ENCODE measurements at places on chromosomes 11 and 22. TPM values are rescaled to one million over a fixed set of nuclear protein-coding genes. Genes with fewer than 3 reads are reported as not detected.
A peak's percentile ranks its signal among the peaks of the same experiment; 100 is the strongest.

The CCDC87 gene
- 0.13 TPM for total RNA-seq

The GRIA4 gene
- not detected for total RNA-seq

The CASP12 gene
- 7.0 TPM for total RNA-seq

The SHISAL1 gene
- total RNA-seq = under 0.01 TPM

The MUC2 gene
- not detected for total RNA-seq

The C11orf21 gene
- not detected for total RNA-seq

The LRRC32 gene
- 20.9 TPM for total RNA-seq

The GLYATL1B gene
- total RNA-seq = not detected

The GATD1 gene
- total RNA-seq = 32.4 TPM

The NXPE2 gene
- total RNA-seq = not detected

The LRRC56 gene
- 0.26 TPM for total RNA-seq

The SGSM1 gene
- 4.1 TPM for total RNA-seq

The MOGAT2 gene
- total RNA-seq = not detected

The POTEH gene
- total RNA-seq = not detected

The EHF gene
- not detected for total RNA-seq

GRCh38 chr11:96969251-96969650, 579.4 kb downstream of the JRKL start:
- DNase-seq = no peak

DNA sequence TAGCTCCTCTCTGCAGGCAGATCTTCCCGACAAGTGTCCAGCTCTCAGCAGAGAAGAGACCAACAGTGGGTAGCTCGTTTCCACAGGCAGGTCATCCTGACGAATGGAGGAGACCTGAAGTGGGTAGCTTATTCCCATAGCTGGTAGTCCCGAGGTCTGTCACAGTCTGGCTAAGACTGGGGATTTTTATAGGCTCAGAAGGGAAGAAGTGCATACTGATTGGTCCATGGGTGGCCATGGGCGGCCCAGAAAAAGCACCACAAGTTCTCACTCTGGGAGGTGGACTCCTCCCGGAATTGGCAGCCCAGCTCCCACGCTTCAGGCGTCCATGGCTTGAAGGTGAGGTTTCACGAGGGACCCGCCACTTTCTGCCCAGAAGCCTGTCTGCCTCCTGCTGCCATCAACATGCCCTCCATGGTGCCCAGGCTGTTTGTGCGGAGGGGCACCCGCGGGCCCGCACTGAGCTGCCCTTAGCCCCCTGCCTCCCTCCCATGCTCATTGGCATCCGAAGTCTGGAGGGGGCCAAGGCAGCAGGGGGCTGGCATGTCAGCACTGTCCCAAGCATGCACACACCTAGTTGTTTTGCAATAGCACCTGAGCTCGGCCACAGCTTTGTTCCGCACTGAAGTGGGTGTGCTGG, 9.9 kb upstream of the MAP6 start:
- no peak for DNase-seq

- no peak for DNase-seq
Measured at GRCh38 chr11:74460481-74461154, 6.7 kb downstream of the KCNE3 start.

GRCh38 chr22:49163258-49163959, 664.3 kb downstream of the BRD1 start:
- DNase-seq = no peak

GRCh38 chr11:93025558-93026255, 56.3 kb downstream of the MTNR1B start:
- no peak for DNase-seq

DNA sequence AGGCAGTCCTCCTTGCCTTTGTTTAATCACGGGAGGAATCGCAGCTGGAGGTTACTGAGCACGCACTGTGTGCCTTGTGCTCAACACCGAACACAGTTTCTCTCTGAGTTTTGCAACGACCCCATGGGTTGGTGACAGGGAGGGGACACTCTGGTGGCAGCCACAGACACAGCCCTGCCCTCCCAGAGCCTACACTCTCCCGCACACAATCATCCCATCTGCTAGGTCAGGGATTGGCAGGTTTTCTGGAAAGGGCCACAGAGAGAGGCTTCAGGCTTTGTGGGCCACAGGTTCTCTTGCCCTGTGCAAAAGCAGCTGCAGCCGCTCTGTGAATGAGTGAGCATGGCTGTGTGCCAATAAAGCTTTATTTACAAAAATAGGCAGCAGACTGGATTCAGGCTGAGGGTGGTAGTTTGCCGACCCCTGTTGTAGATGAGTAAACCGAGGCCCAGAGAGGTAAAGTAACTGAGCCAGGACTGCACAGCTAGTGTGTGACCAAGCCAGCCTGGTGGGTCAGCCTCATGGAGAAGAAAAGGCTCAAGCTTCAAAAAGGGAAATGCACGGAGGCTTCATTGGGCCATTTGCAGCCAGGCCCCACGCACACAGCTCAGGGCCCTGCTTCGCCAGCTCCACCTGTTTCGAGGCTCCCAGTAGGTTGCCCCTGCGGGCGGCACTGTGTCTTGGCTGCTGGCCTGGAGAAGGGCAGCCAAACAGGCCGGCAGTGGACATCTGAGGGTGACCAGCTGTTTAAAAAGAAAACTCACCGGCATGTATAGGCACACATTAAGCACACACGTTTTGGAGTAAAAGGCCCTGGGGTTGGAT, 16.3 kb downstream of the LTO1 start:
- DNase-seq = no peak

- no peak for DNase-seq
Measured at GRCh38 chr11:108614086-108614485, 20.5 kb upstream of the EXPH5 start.

- DNase-seq = no peak
Measured at GRCh38 chr11:61442616-61443015, 12.7 kb downstream of the SDHAF2 start.

DNA sequence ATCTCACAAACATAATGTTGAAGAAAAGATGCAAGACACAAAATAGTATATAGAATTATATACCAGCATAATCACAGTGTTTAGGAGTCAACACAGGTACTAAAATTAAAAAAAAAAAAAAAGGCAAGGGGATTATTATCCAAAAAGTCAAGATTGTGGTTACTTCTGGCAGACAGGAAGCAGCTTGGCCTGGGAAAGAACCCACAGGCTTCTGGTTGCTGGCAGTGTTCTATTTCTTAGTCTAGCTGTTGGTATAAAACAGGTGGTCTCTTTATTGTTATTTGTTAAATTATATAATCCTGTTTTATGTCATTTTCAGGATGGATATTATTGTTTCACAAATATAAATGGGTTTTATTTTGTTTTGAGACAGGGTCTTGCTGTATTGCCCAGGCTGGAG, 54.0 kb downstream of the C11orf58 start:
- DNase-seq = peak; percentile 67

DNA sequence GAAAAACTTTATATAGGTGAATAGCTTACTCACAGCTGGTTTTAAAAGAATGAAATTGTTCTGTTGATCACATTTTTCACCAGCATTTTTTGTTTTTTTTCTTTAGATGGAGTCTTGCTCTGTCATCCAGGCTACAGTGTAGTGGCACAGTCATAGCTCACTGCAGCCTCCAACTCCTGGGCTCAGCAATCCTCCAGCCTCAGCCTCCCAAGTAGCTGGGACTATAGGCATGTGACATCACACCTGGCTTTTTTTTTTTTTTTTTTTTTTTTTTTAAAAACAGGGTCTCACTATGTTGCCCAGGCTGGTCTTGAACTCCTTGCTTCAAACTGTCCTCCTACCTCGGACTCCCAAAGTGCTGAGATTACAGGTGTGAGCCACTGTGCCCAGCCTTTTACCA, 3.6 kb downstream of the PACS1 start:
- no peak for DNase-seq

DNA sequence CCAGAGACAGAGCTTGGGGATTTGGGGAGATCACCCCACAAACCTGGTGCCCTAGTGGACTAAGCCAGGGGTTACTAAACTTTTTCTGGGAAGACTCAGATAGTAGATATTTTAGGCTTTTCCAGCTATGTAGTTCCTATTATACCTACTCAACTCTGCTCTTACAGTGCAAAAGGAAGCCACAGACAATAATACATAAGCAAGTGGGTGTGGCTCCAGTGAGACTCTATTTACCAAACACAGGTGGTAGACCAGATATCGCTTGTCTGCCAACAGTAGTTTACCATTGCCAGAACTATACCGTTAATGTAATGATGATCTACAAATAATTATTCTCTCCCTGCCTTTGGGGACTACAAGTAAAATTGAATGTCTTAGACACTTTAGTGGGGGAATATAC, 6.9 kb downstream of the LDHC start:
- DNase-seq = no peak

DNA sequence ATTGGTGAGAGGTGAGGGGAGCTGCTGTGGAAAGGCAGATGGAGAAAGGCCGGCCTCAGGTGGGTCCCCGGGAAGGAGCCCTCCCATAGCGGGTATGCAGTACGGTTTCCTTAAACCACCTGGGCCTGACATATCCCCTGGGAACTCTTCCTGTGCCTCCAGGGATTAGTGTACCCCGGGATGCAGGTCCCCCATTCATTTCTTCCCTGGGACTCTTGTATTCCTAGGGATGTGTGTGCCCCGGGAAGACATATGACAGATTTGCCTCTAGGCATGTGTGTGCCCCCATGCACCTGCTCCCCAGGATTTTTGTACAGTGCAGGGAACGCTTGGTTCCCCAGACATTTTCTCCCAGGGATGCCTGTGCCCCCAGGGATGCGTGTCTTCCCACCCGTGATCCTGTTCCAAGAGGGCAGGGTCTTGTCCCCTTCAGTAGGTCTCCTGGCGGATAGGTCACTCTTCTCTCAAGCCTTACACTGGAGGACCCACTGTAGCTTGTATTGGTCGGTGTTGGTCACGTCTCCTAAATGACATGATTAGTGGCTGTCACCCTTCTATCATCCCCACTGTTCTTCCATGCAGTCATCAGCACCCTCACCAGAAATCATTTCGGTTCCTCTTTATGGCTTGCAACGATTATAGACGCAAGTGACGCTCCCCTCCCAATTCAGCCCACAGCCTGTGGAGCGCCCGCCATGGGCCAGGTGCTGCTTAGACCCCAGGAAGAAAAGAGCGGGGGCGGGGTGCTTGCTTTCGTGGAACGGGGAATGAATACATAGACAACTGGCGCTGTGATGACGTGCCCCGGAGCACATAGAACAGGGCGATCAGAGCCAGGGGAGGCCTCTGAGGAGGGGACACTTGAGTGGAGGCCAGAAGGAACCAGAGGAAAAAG, 1.3 kb downstream of the PARVB start:
- DNase-seq = peak; percentile 56

- no peak for DNase-seq
Measured at GRCh38 chr22:31136711-31137110, 3.6 kb downstream of the PLA2G3 start.

GRCh38 chr11:76313271-76313670, 67.7 kb downstream of the THAP12 start:
- DNase-seq = no peak

DNA sequence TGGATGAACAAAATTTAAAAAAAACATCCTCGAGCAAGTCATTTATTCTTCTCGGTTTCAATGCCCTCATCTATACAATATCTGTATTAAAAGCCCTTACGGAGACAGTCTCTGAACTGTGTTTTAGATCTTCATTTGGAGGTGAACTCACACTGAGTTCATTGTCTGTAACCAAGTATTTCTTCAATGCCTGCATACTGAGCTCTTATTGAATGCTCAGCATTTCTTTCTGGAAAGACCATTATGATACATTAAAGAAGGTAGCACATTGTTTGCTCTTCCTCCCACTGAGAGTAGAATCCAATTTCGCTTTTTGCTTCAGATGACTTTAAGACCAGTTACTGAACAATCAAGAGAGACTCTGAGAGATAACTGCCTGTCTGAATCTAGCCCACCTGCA, 1.7 kb upstream of the ANO3 start:
- DNase-seq = no peak

DNA sequence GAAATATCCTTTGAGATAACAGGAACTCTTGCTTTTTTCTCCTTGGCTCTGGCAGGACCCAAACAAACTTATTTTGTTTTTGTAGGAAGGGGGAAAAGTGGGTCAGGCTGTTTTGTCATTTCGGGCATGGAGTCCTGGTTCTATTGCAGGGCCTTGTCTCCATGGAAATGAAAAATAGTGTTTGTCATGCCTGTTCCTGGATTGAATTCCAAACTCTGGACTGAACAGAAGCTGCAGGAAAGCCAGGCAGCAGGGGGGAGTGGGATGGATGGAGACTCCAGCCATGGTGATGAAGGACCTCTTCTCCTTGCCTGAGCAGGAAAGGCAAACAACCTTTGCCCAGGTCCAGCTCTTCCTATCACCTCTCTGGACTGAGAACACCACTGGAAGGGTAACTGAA, 87.0 kb downstream of the SCN3B start:
- no peak for DNase-seq

DNA sequence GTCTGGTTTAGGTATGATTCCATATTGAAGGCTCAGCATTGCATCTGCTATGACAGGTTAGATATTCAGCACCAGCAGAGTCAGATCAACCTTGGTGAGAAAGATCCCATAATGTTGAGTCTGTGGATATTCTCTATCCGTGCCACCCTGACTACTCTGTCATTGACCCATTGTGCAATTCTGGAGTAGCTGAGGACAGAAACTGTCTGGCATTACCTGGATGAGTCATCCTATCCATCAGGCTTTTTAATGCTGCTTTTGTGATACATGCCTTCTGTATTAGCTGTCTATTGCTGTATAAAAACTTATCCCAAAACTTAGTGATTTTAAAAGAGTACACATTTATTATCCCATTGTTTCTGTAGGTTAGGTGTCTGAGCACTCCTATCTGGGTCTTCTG, 189.1 kb upstream of the FAT3 start:
- no peak for DNase-seq

GRCh38 chr22:50532824-50533796, 3.3 kb upstream of the TYMP start:
- DNase-seq = no peak

GRCh38 chr11:100925935-100926334, 203.7 kb downstream of the PGR start:
- DNase-seq = peak; percentile 58

GRCh38 chr11:71235719-71236118, 16.7 kb downstream of the SHANK2 start:
- DNase-seq = no peak
